ENCODE measurements at places on chromosomes 1 and 21. TPM values are rescaled to one million over a fixed set of nuclear protein-coding genes. Genes with fewer than 3 reads are reported as not detected.

- peaks cover 42% of the 10 kb centered on the region for H3K4me1 ChIP-seq
- H3K4me3 ChIP-seq = no peak overlapping the region
- H3K36me3 ChIP-seq = 0 out of 3 replicates have a peak, but pooled peaks cover 7% of the 10 kb centered on the region
- no peak for DNase-seq
- no peaks in the 10 kb centered on the region for H3K27me3 ChIP-seq
These were observed 4.3 kb downstream of the MEF2D start for GRCh38 chr1:156496211-156496761.

DNA sequence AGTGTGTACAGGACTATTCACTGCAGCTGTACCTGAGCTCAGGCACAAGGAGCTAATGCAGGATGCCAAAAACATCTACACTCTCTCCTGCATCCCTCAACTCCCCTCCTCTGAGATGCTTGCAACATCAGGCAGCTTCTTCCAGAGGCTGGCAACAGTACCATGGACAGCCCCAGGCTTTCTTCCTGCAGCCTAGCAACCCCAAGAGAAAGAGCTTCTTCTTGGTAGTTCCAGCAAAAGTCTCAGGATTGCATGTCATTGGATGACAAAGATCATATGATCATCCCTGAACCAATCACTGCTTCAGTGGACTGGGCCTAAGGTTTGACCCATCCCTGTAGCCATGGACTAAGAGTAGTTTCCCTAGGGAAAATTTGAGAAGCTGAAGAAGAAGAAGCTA, 46.7 kb downstream of the CAMK2N1 start:
- H3K36me3 ChIP-seq = no peaks in the 10 kb centered on the region
- no peak for DNase-seq
- peaks cover 22% of the 10 kb centered on the region for H3K4me1 ChIP-seq
- H3K4me3 ChIP-seq = no peak overlapping the region
- peaks cover 1% of the 10 kb centered on the region for H3K27me3 ChIP-seq

GRCh38 chr1:197808880-197809279, 33.6 kb upstream of the DENND1B start:
- H3K4me1 ChIP-seq = peaks cover 36% of the 10 kb centered on the region
- no peak overlapping the region for H3K4me3 ChIP-seq
- no peak for DNase-seq
- no peaks in the 10 kb centered on the region for H3K27me3 ChIP-seq
- H3K27ac ChIP-seq = no peak overlapping the region

GRCh38 chr1:230866171-230867070, 1.9 kb downstream of the C1orf198 start:
- no peaks in the 10 kb centered on the region for H3K27me3 ChIP-seq
- H3K4me1 ChIP-seq = peaks cover 63% of the 10 kb centered on the region
- DNase-seq = no peak
- peak overlapping the region; percentile 92 for H3K4me3 ChIP-seq

DNA sequence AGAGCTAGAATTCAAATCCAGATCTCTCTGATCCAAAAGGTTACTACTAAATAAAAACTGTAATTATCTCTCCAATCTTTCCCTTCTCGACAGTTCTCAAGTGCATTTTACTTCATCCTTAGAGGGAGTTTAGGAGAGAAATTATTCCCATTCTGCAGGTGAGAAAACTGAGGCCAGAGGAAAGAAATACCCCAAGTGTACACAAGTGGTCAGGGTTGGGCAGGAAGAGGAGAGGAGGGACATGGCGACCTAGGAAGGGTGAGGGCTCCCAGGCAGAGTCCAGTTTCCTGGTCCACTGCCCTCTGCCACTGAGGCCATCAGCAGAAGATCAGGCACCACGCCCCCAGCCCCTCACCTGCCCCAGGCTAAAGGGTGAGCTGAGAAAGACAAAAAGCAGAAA, 127.1 kb upstream of the RUNX3 start:
- peaks cover 8% of the 10 kb centered on the region for H3K27me3 ChIP-seq
- H3K27ac ChIP-seq = no peak overlapping the region
- no peak overlapping the region for H3K4me3 ChIP-seq
- no peak for DNase-seq
- H3K4me1 ChIP-seq = no peaks in the 10 kb centered on the region

DNA sequence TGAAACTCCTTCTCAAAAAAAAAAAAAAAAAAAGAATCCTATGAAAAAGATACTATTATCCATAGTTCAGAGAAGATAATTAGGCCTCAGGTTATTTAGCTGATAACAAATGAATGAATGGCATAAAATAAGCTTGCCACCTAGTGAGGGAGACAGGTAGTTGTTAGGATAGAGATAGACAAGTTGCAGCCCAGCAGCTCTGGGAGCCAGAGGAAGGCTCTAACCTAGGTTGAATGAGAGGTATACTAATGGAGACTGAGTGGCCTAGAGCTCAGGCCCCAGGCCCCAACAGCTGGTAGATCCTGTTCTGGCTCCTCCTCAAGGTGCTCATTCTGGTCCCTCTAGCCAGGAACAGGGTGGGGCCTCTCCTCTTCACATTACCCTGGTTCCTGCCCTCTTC, 20.6 kb upstream of the RSPO1 start:
- DNase-seq = no peak
- H3K4me1 ChIP-seq = peaks cover 36% of the 10 kb centered on the region
- peaks cover 22% of the 10 kb centered on the region for H3K27me3 ChIP-seq
- no peak overlapping the region for H3K27ac ChIP-seq
- no peaks in the 10 kb centered on the region for H3K36me3 ChIP-seq
- H3K4me3 ChIP-seq = no peak overlapping the region

DNA sequence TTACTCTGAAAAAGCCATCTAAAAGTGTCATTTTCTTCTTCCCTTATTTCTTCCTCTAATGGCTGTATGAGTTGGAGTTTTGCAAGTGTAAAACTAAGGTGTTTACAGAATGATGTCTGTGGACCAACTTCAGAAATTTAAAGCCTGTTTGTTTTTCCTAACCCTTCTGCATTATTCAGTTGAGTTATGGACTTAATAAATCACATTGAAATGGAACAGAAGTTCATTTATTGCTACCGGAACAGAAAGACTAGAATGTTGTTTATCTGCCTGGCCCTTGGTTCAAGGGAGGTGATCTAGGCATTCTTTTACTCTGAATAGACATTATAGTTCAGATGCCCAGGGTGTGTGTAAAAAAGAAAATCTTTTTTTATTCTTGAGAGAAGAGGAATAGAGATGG, 24.8 kb downstream of the SYT14 start:
- no peak overlapping the region for H3K27ac ChIP-seq
- H3K4me1 ChIP-seq = no peaks in the 10 kb centered on the region

Gene C1orf210
- 0.52 TPM for total RNA-seq

Gene KCNAB2
- 6.9 TPM for total RNA-seq

Gene CLCA4
- total RNA-seq = not detected

Gene COL16A1
- total RNA-seq = 2.0 TPM

Gene IGFN1
- total RNA-seq = not detected

Gene CCDC190
- total RNA-seq = not detected
